ENCODE measurements at places on chromosomes 12 and 14.
A peak's percentile ranks its signal among the peaks of the same experiment; 100 is the strongest.

- no peak for DNase-seq
Observed at GRCh38 chr14:25350802-25351201, 300.9 kb upstream of the STXBP6 start.

GRCh38 chr12:51907856-51908425 is 637 bp downstream of the ACVRL1 start:
- no peak for DNase-seq

- DNase-seq, result no peak
Observed at GRCh38 chr12:38813923-38814322, 91.5 kb downstream of the CPNE8 start.

DNA sequence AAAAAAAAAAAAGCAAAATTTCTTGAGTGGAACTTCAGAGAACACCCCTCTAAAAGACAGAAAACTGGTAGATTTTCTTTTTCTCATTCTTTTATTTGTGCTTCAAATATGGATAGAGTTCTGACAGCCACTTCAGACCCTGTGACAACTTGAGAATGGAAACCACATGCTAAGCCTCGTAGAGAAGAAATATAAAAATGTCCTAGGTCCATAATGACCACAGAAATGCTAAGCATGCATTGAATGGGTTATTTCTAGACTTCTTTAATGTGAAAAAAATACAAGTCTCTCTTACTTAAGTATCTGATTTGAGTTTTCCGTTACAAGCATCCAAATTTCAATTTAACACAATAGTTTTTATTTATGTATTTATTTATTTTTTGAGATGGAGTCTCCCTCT is 28.3 kb upstream of the DIO2 start:
- no peak for DNase-seq

GRCh38 chr12:78959556-78959955 is 95.0 kb downstream of the SYT1 start:
- no peak for DNase-seq

DNA sequence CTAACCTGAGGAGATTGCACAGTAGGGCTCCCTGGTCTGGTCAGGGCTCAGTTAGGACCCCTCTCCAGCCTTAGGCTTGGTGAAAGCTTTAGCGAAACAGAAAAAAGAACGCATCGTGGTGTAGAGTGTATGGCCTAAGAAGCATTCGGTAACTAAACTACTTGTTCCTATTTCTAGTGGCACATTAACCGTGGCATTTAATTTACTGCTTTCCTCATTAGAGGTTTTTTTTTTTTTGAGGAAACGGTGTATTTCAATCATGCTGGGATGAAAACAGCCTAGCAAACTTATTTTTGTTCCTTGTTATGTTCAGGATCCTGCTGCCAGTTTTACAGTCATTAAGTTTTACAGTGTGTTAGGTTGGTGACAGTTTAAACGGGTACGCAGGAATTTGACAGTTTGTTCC is 518 bp upstream of the OSBPL8 start:
- DNase-seq, result no peak

DNA sequence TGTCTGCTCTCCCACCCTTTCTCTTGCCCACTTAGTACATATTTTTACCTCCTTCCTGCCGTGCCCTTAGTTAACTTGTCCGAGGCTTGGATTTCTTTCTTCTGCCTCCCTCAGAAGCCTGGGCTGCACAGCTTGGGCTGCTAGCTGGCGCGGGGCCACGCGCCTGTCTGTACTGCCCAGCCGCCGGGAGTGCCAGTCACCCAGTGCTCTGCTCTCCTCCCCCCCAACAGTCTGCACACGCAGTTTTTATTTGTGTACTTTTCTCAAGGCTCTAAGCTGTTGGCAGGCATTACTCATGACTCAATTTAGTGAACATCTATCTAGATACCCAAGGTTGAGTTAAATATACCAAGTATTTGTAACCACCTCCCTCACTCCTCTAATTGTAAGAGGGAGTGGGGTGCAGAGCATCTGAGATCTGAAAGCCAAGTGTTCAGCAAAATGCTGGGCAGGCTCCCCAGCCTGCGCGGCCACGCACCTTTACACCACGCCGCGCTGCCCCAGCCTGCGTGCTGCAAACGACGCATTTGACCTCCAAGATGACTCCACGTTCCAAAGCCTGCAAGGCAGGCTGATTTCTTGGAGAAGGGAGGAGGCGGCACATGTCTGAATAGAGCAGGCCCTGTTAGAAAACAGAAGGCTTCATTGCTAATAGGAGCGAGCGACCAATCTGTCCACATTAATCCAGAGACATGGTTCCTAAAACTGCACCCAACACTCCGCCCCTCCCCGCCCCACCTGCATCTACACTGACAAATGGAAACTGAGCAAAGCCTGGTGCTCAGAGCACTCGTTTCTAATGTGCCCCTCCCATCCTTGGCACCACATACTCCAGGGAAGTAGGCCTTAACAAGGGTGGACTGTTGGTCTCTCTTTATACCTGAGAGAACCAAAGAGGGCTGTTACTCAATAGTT is 18.2 kb upstream of the CACNA2D4 start:
- DNase-seq, result peak; percentile 78

GRCh38 chr12:106195621-106196027 is 52.2 kb downstream of the CKAP4 start:
- peak; percentile 87 for DNase-seq

- DNase-seq, result no peak
Observed at GRCh38 chr12:66331814-66332213, 29.5 kb downstream of the HELB start.

- no peak for DNase-seq
Observed at GRCh38 chr12:66048835-66049537, 81.6 kb downstream of the LLPH start.

DNA sequence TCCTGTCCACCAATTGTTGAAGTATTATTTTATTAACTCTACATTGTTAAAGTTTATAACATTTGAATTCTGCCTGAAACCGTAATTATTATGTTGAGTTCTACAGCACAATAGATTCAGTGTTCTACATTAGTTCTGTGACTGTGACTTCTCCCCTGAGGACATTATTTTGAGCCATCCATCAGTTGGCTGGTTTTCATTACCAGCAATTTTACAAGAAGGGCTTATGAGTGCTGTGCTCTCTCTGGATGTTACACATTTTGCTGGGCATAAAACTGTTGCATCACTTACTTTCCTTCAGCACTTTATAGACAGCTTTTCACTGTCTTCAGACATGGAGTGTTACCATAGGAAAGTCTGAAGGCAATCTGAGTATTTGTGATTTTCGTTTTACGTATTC is 118.2 kb upstream of the KITLG start:
- DNase-seq, result no peak

GRCh38 chr14:78157494-78158437 is 12.4 kb upstream of the NRXN3 start:
- DNase-seq, result peak; percentile 62

- DNase-seq, result peak; percentile 48
Observed at GRCh38 chr12:131860472-131861260, 32.5 kb downstream of the MMP17 start.

GRCh38 chr12:14845350-14845750 is 2.0 kb upstream of the ART4 start:
- peak; percentile 4 for DNase-seq

- DNase-seq, result no peak
Observed at GRCh38 chr14:101478796-101479410, 82.4 kb upstream of the DIO3 start.

DNA sequence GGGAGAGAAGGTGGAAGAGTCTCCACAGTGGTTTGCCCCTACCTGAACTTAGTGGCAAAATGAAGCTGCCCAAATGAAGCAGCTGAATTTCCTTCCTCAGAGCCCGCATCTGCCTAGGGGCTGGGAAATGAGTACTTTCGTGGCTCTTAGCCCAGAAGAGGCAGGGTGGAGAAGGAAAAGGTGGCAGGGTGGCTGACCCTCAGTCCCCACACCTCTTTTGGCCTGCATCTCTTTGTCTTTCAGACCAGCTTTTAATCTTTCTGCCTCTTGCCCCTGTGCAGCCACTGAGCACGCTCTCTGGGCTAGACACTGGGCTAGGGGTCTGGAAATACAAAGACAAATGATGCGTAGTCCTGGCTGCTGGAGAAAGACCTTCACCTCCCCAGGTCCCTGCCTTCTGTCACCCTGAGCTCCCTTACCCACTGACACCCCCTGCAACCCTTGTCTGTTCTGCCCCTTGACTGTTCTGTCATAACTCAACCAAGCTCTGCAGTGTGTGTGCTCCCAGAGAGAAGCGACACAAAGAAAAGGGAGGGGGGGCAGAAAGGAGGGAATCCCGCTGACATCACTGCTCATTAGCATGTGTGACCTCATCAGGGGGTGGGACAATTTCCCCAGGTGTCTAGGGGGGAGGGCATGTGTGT is 371 bp upstream of the REM2 start:
- peak; percentile 92 for DNase-seq

DNA sequence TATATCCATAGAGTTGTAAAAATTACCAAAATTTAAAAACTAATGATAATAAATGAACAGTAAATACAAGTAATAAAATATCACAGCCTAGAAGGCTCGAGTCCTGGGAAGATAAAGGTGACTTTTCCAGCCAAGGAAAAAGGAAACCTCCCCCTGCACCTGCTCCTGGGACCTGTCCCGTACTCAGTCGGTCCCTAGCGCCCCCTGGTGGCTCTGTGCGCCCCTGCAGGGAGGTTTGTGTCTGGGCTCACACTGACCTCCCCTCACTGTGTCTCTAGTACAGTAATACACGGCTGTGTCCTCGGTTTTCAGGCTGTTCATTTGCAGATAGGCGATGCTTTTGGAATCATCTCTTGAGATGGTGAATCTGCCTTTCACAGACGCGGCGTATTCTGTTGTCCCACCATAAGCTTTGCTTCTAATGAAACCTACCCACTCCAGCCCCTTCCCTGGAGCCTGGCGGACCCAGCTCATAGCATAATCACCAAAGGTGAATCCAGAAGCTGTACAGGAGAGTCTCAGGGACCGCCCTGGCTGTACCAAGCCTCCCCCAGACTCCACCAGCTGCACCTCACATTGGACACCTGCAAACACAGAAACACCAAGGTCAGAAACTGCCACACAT is 1030.4 kb downstream of the TMEM121 start:
- peak; percentile 11 for DNase-seq

- no peak for DNase-seq
Observed at GRCh38 chr12:117421068-117421752, 59.8 kb upstream of the NOS1 start.

All from T47D (cell line).